Central memory CD4-positive, alpha-beta T cell (primary cell): ENCODE measurements at places on chromosomes 16 and 17.

DNA sequence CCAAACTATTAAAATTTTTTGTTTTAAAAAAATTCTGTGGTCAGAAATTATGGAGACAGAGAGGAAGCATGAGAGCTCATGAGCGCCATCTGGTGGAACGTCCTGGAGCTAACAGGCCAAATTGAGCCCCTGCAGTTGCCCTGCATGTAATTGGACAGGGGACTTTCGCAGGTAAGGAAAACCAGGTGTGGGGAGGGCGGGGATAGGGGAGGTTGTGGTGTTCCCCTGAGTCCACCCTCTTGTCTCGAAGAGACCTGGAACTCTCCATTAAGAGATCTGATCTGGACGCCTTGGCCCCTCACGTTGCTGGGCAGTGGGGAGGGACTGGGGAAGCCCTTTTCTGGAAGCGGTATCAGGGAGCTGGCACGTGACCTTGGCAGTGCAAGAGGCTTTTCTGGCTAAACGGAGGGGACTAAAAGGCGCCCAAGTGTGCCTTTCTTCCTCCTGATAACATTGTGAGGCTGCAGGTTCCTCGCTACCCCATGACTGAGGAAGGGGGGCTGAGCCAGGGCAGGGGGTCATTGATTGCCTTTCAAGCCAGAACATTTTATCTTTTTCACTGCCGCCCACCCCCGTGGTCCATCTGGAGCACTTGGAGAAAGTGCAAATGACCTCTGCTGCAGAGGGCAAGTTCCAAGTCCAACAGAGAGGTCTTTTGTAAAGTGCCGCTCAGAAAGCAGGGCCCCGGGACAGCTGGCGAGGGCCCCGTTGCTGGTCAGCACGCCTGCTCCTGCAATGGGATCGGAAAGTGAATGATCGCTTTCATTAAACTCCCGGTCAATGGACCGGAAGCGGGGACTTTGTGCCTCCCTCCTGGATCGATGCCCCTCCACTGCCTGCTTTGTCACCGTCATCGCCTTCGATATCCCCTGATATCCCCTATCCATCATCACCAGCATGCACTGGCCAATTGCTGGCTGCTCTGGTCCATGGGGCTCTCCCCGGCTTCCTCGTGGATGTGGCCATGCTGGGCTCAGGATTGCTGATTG lies 18.4 kb downstream of the PDILT start:
- DNase-seq: peak; percentile 6

DNA sequence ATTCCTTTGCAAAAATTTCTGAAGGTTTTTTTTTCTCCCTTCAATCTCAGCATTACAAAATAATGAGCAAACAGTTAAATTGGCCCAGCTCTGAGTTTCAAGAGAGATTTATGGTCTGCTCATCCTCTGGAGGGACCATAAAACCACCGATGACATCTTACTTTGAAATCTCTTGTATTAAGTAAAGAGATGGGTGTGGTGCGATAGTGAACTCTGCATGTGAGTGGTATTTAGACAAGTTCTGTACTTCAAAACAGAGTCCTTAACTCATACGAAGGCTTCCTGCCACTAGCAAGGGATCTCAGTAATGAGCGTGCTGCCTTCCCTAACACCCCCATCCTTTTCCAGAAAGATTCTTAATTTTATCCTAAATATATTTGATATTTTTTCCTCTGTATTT lies 2.1 kb downstream of the FAM20A start:
- no peak for DNase-seq

- DNase-seq: no peak
Measured at GRCh38 chr17:45332989-45333701, 16.3 kb upstream of the MAP3K14 start.

- no peak for DNase-seq
Measured at GRCh38 chr17:61908292-61909037, 19.3 kb downstream of the INTS2 start.

DNA sequence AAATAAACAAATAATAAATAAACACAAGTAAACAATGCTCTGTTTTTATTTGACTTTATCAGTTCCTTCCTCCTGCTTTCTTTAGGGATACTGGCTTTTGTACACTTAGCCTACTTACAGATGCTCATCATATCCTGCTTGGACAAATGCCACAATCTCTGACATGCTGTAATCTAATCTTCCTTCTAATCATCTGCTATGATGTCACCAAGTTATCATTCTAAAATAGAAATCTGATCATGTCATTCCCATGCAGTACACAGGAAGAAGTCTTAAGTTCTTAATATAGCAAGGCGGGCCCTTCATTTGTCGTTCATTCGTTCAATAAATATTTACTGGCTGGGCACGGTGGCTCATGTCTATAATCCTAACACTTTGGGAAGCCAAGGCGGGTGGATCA lies 9.1 kb upstream of the UBB start:
- DNase-seq: no peak

GRCh38 chr17:65328567-65328966 lies 191.4 kb downstream of the RGS9 start:
- no peak for DNase-seq

GRCh38 chr16:21628121-21628726 lies 24.2 kb downstream of the IGSF6 start:
- DNase-seq: no peak

DNA sequence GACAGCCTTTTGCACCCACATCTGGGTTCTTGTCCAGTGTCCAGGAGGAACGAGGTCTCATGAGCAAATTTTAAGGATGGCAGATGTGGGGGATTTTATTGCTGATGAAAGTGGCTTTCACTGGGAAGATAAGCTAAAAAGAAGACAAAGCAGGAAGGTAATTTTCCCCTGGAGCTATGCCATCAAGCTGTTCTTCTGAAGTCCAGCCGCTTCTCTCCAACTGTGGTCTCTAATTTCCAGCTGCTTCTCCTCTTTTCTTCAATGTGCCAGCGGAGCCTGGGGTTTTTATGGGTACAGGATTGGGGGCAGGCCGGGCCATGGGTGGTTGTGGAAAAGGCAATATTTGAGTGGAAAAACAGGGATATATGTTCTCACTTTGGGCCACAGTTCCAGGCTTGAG lies 430.8 kb downstream of the WWOX start:
- DNase-seq: no peak

- DNase-seq: no peak
Measured at GRCh38 chr17:68326681-68327080, 35.4 kb downstream of the ARSG start.

DNA sequence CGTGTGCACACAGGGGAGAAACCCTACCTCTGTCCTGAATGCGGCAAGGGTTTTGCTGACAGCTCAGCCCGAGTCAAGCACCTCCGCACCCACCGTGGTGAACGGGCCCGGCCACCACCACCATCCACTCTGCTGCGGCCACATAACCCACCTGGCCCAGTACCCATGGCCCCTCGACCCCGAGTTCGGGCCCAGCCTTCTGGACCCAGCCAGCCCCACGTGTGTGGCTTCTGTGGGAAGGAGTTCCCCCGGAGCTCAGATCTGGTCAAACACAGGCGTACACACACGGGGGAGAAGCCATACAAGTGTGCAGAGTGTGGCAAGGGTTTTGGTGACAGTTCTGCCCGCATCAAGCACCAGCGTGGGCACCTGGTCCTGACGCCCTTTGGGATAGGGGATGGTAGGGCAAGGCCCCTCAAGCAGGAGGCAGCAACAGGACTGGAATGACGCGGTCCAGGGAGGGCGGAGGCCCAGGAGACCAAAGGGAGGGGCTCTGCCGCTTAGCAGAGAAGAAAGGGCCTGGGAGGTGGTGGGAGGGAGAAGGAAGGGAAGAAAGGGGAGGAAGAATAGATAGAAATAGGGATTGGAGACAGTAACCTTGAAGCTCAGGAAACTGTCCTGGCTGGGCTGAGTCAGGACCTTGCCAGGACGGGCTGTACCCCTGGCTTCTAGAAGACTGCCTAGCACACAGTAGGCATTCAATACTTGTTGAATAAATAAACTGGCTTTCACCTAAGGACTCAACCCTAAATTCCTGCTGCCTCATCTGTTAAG lies 3.6 kb downstream of the ZNF48 start:
- no peak for DNase-seq

GRCh38 chr17:82213251-82214011 lies 789 bp upstream of the CCDC57 start:
- DNase-seq: peak; percentile 57

GRCh38 chr17:55266958-55267688 lies 2.4 kb downstream of the HLF start:
- no peak for DNase-seq

DNA sequence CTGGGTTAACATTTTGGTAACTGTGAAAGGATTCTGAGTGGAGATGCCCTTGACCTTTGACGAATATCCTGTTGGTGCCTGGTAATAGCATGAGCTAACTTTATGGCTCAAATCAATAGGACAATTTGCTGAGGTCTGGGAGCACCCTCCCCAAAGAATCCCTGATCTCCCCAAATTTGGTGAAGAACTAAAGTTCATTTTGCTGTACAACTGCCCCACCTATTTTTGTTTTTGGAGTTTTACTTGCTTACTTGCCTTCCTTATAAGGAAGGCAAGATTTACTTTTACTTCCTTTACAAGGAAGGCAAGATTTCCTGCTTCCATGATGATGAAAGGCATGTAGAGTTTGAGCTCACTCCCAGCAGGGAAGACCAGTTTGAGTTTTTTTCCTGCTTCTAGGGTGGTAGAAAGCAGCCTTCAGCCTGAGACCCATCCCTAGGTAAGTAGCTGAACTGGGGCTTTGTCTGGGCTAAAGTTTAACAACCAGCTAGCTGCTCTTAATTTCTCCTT lies 2.8 kb downstream of the KRTAP4-9 start:
- DNase-seq: no peak

- DNase-seq: no peak
Measured at GRCh38 chr17:31693433-31694220, 165.4 kb downstream of the COPRS start.

GRCh38 chr16:52351451-52351850 lies 195.5 kb downstream of the TOX3 start:
- no peak for DNase-seq

GRCh38 chr16:11642765-11643116 lies 25.5 kb upstream of the SNN start:
- DNase-seq: no peak

DNA sequence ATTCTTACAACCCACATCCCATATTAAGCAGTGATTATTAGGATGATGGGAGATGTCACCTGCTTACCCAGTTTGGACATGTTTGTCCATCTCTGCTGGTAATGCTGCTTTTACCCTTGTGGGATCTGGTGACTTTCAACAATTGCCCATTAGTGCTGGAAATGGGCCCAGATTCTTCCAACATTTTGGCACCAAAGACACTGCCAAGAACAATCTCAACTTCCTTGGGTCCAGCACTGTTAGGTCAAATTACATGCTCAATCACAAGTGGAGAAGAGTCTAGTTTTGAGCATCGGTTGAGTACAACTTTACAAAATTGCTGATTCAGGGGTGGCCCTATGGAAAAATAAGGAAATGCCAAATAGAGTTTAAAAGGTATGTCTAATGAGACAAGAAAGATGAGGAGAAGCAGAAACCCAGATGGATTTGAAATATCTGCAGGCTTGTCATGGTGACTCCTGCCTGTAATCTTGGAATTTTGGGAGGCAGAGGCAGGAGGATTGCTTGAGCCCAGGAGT lies 13.0 kb upstream of the ZFP3 start:
- DNase-seq: no peak

DNA sequence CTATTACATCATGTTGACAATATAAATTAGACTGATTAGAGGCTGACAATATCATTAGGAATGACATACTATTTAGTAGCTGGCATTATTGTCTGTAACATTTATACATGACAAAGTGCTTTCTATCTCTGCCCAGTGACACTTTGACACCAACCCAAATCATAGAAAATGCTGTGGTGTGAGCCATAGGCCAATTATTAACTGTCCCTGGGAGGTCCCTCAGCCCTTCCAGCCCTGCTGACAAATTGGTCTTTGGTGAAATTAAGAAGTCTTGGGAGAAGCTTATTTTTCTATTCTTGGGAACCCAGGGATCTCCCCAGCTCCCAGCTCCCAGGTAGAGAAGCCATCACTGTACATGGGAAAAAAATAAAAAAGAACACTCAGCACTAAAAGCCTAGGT lies 179.6 kb downstream of the AIPL1 start:
- no peak for DNase-seq

DNA sequence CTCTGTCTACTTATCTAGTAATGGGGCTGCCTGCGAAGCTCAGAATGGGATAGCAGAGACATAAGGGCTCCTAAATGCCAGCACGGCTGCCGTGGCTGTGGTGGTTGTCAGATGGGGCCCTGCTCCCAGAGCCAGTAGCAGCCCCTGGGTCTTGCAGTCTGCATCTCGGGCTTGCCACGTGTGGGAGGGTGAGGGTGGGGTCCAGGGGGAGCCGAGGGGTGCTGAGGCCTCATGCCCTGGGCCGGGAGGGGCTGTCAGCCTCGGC lies 88.8 kb upstream of the GSE1 start:
- DNase-seq: no peak

GRCh38 chr16:23949630-23950290 lies 114.0 kb downstream of the PRKCB start:
- peak; percentile 79 for DNase-seq

DNA sequence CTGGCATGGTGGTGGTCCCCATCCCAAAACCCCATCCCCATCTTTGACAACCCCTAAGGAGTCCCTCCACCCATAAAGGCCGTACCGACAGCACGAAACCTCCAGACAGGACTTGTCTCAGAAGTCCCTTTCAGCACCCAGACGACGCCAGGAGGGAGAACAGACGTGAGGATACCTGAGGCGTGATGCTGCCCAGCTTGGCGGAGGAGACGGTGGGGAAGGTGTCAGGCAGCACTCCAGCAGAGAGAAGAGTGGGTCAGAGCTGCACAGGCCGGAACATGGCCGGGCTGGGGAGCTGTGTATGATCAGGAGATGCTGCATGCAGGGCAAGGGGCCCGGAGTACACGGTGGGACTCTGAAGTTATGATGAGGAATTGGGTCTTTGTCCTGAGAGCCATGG lies 244.2 kb downstream of the GSG1L start:
- no peak for DNase-seq

DNA sequence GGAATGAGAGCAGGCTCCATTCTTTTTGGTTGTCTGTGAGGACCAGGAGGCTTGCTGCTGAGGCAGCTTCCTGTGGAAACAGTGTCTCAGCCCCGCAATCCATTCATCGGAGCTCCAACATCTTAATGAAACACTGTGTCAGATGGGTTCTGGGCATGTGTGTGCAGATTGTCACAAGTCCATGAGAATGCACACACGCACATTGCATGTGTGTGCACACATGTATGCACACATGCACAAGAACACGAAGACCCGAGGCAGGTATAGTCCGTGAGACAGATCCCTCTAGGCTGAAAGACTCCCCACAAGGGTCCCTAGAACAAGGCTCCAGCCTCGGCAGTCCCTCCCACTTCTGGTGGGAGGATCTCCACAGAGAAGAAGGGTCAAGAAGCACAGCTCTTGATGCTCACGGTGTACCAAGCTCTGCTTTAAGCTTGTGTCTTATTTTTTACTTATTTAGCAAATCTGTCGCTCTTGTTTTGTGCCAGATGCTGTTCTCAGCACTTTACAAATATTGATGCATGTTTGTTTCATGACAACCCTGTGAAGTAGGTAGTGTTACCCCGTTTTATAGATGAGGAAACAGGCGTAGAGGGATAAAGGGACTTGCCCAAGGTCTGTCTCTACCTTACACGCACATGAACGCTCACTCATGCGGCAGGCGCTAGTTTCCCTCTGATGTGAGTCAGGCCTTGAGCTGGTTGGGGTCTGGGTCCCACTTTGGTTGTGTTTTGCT lies 213.1 kb downstream of the SEC14L1 start:
- DNase-seq: no peak
